Gastrocnemius medialis (tissue), 4 donors: ENCODE measurements at places on chromosomes 3 and 15. TPM values are rescaled to one million over a fixed set of nuclear protein-coding genes. Genes with fewer than 3 reads are reported as not detected.
A peak's percentile ranks its signal among the peaks of the same experiment; 100 is the strongest.

- DNase-seq: no peak
These were observed 3.3 kb downstream of the WDR49 start for GRCh38 chr3:167650459-167650858.

DNA sequence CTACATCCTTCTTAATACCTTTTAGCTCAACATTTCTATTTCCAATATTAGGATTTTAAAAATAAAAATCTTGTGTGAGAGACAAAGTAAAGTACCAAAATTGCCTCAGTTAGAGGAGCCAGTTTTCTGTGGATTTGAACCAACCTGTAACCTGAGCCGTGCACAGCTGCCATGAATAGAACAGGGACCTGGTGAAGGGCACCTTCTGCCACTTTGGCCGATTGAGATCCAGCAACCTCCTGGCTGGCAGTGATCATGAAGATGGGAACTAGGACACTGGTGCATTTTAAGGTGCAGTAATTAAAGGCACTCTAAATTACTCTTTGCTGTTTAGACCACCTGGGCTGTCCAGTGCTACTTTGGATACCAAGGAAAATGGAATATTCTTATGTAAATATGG is 34.3 kb upstream of the TRAK1 start:
- DNase-seq: peak; percentile 81

DNA sequence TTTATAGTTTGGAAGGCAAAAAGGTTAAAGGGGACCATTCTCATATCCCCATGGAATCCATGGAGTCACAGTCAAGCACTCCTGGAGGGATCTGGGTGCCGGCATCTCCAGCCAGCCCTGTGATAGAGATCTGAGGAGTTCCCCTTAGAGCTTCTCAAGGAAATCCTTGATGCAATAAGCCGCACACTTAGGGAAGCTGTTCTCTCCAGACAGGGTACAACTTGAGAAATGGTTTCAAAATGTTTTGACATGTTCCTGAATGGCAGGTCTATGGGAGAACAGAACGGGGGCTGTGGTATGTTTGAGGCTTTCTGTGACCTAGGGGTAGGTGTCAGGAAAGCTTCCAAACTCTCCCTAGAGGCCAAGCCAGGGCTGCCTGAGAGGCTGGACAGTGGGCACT is 292.9 kb downstream of the TLE3 start:
- DNase-seq: no peak

DNA sequence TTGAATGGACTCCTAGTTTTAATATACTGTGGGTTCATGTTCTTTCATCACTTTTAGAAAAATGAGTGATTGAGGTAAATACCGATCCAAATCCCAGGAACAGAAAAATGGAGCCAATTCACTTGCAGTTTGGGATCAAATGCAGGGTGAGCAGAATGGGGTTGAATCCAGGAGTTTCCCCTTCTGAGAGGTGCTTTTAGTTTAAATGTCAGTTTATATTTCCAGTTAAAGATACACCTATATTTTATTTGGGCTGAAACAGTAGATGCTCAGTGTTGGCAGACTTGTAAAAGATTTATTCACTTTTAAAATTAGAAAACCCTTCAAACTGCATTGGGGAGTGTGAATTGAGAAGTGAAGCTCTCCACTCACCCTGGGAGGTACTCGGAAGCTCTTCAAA is 2.6 kb downstream of the TRIM71 start:
- DNase-seq: no peak

Gene TMEM207
- total RNA-seq: not detected

Gene ZBBX
- not detected for total RNA-seq

Gene SCN11A
- not detected for total RNA-seq

Gene FETUB
- not detected for total RNA-seq

Gene C3orf22
- total RNA-seq: not detected
